Germinal center (tissue), 1 donor: ENCODE measurements at places on chromosomes 12 and 14.

DNA sequence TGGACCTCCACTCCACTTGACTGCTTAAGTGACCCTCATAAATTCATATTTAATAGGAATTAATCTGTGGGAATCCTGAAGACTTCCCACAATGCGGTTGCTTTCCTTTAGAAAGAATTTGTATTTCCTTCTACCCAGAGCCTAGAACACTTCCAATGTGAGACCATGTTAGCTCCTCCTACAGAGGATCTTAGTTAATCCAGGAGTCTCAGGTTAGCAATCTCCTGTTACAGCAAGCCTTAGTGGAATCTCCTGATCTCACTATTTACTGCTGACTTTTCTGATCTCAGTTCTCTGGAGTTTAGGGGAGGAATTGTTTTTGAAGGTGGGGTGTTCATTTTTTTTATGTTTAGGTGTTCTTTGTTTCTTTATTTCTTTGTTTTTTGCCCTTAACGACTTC is 186.0 kb downstream of the SLC25A21 start:
- DNase-seq: no peak

DNA sequence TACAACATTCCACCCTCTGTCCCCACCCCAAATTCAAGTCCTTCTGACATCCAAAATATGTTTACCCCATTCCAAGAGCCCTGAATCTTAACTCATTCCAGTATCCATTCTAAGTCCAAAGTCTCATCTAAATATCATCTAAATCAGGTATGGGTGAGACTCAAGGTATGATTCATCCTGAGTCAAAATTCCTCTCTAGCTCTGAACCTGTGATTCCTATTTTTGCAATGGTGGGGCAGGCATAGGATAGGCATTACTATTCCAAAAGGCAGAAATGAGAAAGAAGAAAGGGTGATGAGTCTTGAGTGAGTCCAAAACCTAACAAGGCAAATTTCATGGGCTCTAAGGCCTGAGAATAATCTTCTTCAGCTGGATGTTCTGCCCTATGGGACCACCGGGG is 140.3 kb upstream of the FAR2 start:
- DNase-seq: no peak

DNA sequence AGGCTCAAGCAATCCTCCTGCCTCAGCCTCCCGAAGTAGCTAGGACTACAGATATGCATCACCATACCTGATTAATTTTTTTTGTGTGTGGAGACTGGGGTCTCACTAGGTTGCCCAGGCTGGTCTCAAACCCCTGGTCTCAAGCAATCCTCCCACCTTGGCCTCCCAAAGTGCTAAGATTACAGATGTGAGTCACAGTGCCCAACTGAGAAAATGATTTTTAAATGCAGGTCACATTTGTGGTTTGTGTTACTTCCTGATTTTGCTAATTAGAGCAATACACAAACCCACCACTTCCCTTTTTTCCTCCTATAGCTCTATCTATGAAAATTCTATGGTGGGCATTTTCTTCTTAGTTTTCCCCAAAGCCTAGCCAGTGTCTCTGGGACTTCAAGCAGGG is 45.5 kb upstream of the TMEM263 start:
- DNase-seq: peak; percentile 56

- DNase-seq: no peak
These were observed 149.2 kb downstream of the NRXN3 start for GRCh38 chr14:78319406-78319805.

GRCh38 chr14:104819361-104819781 is 18.5 kb downstream of the ZBTB42 start:
- DNase-seq: no peak

- DNase-seq: no peak
These were observed 117.8 kb downstream of the TTC7B start for GRCh38 chr14:90698379-90698869.

DNA sequence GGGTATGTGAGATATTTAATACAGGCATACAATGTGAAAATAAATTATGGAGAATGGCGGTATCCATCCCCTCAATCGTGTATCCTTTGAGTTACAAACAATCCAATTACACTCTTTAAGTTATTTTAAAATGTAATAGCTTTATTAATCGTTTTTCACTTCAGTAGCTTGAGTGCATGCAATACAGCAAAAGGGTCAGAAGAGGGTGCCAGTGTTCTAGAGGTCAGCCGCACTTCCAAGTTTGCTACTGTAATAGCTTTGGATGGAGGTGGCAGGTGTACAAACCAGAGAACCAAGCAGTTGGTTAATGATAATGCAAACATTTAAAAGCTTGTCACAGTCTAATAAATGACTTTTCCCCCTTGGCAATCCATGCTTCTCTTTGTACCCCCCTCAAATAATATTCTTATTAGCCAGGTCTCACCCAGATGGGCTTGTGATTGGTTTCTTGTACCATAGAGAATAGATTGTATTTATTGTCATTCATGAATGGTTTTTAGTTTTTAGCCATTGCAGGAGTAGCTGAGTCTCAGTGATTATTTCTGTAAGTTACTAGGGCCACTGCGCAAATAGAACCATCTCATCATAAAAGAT is 127.0 kb downstream of the ERC1 start:
- peak; percentile 21 for DNase-seq

DNA sequence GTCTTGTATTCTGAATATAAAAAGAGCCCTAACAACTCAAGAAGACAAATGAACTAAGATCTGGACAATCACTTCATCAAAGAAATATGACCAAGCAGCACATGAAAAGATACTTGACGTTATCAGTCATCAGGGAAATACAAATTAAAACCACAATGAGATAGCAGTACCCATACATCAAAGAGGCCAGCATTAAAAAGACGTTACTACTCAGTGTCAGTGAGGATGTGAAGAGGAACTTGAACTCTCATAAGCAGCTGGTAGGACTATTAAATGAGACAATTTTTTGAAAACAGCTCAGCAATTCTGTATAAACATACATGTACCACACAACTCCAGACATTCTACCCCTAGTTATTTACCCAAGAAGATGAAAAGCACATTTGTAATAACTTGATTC is 55.9 kb downstream of the FERMT2 start:
- no peak for DNase-seq

DNA sequence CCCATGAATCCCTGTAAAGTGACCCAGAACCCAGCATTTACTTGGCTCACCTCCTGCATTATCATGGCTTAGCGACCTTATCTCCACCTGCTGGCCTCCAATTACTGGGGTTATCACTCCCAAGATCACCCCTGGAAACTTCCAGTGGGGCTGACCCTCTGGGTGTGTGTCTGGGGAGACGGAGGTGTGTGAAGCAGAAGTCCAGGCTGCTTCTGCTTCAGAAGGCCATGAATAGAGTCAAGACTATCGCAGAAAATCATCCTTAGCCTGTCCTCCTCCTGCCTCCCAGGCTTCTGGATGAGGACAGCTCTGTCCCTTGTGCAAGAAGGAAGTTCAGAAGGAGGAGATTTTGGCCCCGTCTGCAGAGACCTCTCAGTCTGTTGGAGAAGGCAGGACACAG is 408 bp upstream of the KRT72 start:
- no peak for DNase-seq

DNA sequence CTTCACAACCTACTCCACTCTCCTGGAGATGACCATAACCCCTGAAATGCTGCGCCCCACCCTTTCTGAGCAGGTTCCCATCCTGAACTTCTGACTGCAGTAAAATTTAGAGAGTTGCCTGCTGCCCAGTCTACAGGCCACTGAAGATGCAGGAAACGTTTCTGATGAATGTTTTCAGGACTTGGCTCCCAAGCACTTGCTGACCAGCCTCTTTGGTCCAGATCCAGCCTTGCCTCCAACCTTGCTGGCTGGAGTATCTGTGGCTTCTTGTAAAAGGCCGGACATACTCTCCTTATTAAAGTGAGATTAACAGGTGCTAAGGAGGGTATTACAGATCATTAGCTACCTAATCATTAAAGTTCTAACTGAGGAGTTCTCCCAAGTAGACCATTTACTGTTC is 70.3 kb upstream of the STXBP6 start:
- no peak for DNase-seq

DNA sequence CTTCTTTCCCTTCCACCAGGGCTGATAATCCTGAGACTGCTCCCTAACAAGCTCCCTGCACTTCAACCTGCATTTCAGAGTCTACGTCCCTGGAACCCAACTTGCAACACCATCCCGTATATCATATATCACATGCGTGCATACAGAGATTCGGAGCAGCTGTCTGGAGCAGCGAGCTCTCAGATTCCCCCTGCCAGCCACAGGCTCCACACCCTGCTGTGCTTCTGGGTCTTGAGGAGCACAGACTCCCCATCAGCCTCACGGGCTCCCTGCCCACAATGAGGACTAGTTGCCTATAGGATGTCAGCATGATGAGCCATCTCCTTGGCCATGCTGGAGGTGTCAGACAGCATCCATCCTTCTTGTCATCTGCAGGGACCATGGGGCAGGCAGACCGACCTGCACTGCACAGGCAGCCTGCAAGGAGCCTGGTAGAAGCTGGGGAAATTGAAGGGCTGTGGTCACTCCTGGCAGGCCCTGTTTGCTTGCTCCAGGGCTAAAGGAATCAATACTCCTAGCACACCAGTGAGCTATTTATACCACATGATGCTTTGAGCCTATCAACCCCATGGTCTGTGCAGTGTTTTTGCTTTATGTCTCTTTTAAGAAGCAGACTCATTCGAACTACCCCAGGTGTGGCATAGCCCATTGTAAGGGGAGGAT is 19.6 kb upstream of the HDAC7 start:
- DNase-seq: no peak

DNA sequence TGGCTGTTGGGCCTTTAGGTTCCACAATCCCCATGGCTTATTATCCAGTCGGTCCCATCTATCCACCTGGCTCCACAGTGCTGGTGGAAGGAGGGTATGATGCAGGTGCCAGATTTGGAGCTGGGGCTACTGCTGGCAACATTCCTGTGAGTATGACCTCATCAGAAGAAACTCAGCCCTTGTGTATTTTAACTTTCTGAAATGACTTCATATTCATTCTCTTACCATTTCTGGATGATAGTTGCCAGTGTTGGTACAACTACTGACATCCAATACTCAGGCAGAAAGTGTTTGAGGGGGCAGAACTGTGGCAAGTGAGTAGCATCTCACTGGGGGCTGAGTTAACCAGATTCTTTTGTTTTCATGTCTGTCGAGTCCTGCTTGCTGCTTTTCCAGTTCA is 2.3 kb downstream of the DAZAP2 start:
- no peak for DNase-seq

- no peak for DNase-seq
These were observed 71.8 kb upstream of the OVCH1 start for GRCh38 chr12:29569132-29569757.

DNA sequence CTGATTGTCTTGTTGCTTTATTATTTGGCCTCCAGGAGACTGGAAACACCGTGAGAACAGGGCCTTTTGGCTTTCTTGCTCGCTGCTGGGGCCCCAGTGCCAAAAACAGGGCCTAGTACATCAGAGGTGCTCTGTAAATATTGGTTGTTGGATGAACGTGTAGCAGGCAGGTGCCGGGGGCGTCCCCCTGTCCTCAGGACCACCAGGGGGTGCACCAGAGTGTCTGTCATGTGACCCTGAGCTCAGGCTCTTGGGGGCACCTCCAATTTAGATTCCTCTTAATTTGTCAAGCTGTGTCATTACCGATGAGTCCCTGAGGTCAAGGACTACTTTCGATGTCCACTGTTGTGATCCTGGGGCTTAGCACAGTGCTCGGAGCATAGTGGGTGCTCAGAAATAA is 87.1 kb downstream of the ACACB start:
- DNase-seq: no peak

GRCh38 chr12:640773-641172 is 22.5 kb downstream of the NINJ2 start:
- DNase-seq: no peak

DNA sequence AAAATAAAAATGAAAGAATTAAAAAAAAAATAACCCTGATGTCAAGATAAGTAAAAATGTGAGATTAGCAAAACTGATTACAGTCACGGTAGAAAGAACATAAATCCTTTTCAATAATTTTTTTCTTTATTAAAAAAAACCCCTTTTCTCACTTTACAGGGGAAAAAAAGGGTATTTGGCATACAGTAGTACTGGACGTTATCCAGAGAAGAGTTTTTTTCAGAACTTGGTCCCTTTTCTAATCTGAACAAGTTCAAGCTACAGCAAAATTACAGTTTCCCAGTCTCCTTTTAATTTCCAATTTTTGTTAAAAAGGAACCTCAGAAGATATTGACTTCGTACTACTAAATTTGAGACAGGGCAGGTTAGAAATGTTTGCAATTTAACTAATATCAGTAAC is 134.7 kb upstream of the DCN start:
- no peak for DNase-seq

GRCh38 chr12:55642669-55643068 is 6.0 kb downstream of the OR10P1 start:
- DNase-seq: peak; percentile 63

- DNase-seq: no peak
These were observed 5.3 kb downstream of the PHETA1 start for GRCh38 chr12:111363578-111363977.

GRCh38 chr12:56338308-56339157 is at the start of gene IL23A:
TSS of gene IL23A (plus strand) at chr12:56338884. CDS start at chr12:56339045, 161 bp downstream.
- DNase-seq: peak; percentile 24

- no peak for DNase-seq
These were observed 4.7 kb upstream of the FAM234B start for GRCh38 chr12:13039328-13039956.

- DNase-seq: no peak
These were observed 215.6 kb downstream of the TTC8 start for GRCh38 chr14:89040080-89040459.

GRCh38 chr12:110075880-110076279 is 27.6 kb upstream of the C12orf76 start:
- no peak for DNase-seq

DNA sequence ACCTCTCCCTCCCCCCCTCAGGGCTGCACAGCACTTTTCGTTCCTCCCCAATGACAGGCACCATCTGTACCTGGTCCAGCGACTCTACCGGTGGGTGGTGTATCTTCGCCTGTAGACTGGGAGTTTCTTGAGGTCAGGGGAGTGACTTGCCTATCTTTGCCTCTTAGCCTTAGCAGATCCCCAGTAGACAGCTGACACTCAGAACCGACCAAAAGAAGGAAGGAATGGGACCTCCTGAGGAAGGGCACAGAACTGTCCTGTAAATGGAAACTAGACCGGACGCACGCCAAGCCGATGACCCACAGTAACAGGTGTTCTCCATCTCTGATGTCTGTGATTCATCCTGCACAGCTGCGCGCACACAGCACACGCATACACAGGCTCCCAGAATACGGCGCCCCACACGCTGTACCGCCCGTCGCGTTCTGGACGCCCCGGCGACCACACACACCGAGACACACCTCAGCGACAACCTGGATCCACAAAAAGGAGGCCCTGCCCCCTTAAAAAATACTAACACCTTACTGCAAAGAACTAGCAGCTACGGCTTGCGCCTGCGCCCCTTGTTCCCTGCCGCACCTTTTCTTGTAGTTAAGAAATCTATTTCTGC is 673 bp upstream of the TTC9 start:
- peak; percentile 66 for DNase-seq

DNA sequence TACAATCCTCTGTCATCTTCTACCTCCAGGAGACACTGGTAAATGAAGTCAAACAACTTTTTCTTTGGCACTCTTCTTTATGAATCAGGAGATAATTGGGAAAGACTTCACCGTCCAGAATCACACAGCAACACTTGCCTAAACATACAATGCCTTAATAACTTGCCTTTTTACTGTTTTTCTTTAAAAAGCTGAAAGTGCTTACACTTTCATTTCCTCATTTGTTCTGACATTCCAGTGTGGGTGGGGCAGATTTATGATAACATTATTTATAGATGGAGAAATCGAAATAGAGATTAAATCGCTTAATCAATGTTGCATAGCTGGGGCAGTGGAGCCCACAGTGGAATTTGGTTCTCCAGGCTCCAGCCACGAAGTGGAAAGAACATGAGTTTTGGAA is 2.8 kb upstream of the FRS2 start:
- DNase-seq: no peak

GRCh38 chr12:99151744-99152143 is 495.8 kb upstream of the GARIN6 start:
- DNase-seq: no peak
